Fibroblast of skin of scalp (primary cell): ENCODE measurements at places on chromosomes 7 and 10.

DNA sequence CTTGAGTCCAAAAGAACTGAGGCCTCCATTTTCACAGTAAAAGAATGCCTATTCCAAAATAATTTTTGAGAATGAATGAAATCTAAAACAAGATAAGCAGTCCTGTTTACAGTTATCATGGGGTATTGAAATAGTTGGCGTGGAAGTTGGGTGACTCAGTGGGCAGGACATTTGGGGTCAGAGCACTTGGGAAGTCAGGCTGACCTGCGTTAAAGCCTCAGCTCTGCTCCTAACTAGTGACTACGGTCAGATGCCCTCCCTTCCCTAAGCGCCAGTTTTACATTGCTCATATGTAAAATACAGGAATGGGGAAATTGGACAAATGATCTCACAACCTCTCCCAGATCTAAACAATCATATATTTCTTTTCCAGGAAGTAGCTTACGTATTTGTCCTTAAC lies 2.3 kb upstream of the PAPSS2 start:
- DNase-seq, result no peak

- DNase-seq, result no peak
These were observed 4.6 kb downstream of the MGAM start for GRCh38 chr7:142000244-142000643.

DNA sequence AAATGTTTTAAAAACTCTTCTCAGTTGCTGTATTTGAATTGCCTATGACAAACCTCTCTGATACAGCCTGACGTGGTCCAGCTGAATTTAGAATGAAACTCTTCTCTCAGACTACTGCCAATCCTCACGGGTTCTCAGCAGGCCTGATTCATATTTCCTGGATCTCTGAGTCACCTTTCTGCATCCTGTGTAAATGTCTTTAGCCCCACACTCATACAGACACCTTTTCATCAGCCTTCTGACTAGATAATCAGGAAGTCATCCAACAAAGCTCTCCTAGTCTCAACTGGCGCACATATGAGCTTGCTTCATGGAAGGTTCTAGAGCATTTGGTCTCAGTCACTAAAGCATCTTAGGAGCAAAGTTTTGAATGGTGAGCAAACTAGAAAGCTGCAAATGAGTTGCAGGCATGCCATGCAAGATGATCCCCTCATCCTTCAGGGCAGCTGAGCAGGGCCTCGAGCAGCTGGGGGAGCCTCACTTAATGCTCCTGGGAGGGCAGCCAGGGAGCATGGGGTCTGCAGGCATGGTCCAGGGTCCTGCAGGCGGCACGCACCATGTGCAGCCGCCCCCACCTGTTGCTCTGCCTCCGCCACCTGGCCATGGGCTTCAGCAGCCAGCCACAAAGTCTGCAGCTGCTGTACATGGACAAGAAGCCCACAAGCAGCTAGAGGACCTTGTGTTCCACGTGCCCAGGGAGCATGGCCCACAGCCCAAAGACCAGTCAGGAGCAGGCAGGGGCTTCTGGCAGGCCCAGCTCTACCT lies 182.8 kb downstream of the ARHGAP12 start:
- DNase-seq, result peak; percentile 89

GRCh38 chr7:39075210-39075609 lies 97.5 kb downstream of the POU6F2 start:
- DNase-seq, result peak; percentile 57

- DNase-seq, result no peak
These were observed 1.3 kb downstream of the ABCB1 start for GRCh38 chr7:87599336-87599735.

DNA sequence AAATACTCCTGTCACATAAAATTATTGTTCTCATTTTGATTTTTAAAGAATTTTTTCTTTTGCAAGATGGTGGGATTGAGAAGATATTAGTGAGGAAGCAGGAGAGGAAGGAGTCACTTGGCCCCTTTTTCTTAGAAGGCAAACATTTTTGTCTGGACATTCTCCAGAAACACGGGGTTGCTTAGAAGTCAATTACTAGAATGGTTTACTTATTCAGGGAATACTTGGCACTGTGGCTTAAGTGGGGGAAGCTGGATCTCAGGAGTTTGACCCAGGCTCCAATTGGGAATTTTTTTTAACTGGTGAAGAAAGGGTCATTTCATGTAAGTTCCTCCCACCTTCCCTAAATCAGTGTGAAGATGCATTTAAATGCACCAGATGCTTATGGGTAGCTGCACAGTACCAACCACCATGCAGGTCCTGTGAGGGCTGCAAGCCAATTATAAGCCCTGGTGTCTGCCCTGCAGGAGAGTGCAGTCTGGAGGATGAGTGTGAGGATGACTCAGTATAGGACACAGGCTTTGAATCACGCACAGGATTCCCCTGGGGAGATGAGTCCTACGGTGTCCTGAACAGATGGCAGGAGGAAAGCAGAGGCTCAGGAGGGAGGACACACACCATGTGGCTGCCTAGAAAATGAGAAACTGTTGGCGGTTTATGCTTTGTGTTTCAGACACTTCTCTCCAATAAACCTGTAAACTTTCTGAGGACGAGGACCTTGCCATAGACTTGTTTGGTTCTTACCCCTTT lies 299.1 kb downstream of the PLXNA4 start:
- DNase-seq, result peak; percentile 93

GRCh38 chr10:24935504-24936292 lies 16.7 kb downstream of the PRTFDC1 start:
- no peak for DNase-seq

DNA sequence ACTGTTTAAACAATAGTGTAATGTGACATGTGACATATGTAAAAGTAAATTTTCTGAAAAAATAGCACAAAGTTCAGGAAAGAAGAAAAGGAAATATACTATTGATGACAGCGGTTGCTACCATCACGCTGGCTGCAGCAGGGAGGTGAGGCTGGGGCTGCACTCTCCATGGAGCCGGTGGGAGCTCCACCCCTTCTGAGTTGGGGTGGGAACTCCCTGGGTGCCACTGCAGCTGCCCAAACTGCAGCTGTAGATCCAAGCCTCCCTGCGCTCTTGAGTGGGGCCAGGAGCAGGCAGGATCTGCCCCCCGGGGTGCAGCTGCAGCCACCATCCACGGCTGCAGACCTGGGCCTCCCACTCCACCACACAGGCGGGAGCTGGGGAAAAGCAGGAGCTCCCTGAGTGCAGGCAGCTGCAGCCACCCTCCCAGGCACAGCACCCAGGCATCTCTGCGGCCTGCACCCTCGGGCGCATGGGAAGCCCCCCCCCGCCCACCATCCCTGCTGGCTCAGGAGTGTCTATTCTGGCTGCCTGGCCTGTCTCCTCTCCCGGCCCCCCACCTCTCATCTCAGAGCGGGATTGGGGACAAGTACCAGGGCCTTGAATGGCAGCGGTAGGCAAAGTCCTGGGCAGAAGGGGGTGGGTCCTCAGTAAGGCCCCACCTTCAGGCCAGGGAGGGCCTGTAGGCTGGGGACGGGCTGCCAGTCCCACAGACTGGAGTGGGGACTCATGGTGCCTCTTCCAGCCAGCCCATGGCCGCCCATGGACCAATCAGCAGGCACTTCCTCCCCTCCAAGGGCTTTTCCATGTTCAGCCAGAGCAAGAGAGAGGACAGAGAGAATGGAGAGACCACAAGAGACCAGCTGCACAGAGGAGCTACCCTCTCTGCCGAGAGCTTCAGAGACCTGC lies 50.1 kb downstream of the TNS3 start:
- DNase-seq, result no peak

DNA sequence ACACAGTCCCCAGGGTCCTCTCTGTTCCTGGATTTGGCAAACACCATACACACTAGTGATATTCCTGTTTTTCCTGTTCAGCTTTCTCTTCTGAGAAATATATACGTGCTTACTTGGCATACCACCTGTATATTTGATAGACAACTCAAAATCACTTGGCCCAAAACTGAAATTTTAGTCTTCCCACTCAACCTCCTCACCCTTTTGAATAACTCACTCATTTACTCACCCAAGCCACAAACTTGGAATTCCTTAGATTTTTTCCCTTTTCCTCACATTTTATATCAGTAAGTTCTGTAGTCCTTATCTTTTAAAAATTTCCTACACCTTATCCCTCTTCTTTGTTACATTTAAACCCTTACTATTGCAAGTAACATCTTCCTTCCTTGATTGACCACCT lies 143.4 kb downstream of the PPP1R3A start:
- peak; percentile 14 for DNase-seq

DNA sequence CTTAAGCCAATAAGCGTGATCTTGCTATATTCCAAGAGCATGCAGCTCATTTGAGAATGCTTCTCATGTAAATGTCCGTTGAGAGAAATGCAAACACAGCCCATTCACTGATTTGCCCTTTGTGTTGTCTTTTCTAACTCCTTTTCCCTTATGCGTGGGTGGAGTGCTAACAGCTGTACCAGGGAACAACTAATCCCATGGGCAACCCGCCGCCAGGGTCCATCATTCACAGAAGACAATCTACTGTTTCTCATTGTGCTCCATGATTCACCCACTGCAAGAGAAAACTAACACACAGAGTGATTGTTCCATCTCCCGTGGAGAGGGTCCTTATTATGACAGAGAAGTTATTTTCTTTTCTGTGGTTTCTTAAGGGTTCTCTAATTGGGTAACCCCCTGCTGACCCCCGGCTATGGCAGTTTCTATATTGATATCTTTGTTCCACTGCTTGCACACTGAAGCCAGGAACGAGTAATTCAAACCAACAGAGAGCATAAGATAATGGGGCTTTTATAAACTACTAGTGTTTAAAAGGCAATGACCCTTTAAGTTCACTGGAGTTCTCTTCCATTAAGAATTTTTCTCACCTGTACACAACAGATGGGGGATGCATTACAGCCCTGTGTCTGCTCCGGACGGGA lies 298.7 kb downstream of the BAMBI start:
- peak; percentile 51 for DNase-seq

DNA sequence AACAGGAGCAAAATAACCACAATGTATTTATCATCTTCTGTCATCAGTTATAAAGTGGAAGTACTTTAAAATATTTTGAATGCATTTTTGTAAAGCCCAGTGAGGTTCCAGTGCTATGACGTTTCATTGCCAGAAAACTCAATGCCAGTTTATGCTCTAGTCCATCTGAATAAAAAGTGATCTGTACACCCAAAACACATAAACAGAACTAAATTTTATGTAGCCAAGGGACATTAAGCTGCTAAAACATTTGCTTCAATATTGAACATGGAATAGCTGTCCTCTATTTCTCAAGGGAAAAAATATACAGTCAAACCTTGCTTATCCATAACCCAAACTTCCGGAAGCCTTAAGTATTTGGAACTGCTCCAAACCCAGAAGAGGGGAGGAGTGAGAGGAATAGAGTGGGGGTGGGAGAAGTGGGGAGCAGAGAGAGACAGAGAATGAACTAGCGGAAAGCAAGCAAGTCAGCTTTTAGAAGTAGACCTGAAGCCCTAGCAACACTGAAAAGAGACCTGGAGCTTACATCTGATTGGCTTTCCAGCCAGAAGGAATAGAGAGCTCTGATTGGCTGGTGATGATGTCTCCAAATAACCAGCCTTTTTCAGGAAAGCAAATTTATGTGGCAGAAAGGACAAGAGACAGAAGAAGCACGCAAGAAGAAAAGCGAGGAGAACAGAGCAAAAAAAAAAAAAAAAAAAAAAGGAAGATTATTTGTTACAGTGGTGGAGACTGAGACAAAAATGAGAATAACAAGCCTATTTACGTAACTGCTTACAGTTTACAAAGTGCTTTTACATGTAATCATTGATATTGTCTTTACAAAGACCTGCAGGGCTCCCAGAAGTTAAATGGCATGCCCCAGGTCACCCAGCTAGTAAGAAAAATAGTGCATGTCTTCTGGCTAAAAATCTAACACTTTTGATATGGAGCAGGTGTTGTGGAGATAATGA lies 196.0 kb downstream of the RNLS start:
- DNase-seq, result peak; percentile 62

- no peak for DNase-seq
These were observed 35.8 kb downstream of the DDIT4 start for GRCh38 chr10:72309290-72310240.

- no peak for DNase-seq
These were observed 91.6 kb upstream of the ODAD2 start for GRCh38 chr10:28090506-28090905.

DNA sequence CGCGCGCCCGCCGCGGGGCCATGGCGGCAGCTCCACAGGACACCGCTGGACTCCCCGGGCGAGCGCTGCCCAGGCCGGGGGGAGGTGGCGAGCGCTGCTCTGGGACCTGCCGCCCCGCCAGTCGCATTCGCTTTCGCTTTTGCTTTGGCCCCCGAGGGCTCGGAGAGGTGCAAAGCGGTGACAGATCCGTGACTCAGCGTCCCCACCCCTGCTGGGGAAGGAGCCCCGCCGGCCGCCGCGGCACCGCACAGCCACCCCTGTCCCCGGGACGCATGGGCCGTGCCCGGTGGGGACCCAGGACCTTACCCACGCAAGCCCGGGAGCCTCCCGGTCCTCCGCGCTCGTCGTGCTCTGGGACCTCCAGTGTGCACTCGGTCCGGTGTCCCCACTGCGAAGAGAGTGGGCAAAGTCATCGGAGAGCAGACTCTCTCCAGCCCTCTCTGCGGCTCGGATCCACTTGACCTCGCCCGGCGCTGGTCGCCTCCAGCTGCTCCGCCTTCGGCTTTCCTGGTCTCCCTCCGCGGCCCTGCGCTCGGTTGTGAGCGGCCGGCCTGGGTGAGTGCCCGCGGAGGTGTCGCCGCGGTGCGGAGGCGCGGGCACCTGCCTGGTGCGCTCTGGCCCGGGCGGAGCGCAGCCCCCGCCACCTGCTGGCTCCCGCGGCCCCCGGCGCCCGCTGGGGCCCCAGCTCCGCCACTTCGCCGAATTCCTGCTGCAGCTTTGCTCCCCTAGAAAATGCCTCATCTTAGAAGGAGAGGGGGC lies at the start of gene IL15RA:
Gene IL15RA, minus strand, starts transcription at position 73 of the 759 bp plus-strand sequence. Its CDS starts 51 bp downstream, at position 22.
- peak; percentile 59 for DNase-seq

- no peak for DNase-seq
These were observed 240.8 kb downstream of the RPS24 start for GRCh38 chr10:78274491-78274890.

DNA sequence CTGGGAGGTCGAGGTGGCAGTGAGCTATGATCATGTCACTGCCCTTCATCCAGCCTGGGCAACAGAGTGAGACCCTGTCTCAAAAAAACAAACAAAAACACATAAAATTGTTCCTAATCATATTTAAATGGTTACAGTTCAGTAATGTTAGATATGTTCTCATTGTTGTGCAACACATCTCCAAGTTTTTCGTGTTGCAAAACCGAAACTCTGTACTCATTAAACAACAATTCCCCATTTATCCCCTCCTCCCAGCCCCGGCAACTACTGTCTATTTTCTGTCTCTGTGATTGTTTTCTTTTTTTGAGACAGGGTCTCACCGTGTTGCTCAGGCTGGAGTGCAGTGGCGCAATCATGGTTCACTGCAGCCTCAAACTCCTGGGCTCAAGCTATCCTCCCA lies 16.1 kb upstream of the PRXL2A start:
- DNase-seq, result no peak

DNA sequence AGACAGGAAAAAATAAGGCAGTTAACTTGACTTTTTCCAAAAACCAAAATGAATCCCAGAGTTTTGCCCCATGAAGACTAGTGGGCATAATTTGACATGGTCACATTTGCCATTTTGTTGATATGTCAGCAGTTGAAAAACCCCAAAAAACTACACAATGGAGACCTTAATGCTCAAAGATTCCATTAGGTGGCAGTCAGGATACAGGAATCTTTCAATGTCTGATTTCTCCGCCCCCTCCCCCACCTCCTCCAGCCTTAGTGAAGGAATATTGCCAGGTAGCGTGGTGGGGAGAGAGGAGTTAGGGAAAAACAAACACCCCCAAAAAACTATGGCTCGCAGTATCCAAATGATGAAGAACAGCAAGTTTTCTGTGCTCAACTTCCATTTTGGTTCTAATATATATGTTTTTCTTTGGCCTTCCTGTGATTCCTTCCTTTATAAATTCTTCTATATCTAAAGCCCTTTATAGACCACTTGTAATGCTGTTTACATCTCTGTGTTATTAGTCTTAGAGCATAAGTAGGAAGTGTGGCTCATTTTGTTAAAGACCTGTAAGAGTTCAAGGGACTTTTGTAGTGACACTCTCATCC lies 6.7 kb upstream of the SMNDC1 start:
- peak; percentile 63 for DNase-seq
